ENCODE measurements at places on chromosomes 13 and 19.

GRCh38 chr13:44648392-44649103 is 72.4 kb upstream of the TSC22D1 start:
- no peak for DNase-seq

DNA sequence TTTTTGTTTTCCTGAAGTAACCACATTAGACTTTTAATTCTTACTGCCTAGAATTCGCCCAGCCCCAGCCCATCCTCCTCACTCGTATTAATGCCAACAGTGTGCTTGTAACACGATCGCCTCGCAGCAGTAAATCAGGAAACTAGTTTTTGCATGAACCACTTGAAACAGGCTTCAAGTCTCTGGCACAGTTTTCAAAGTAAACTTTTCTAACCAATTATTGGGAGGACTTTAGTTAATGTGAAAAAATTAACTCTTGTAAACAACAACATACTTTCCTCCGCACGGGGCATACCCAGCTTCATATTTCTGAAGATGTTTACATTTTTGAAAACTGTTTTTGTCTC is 39.2 kb downstream of the TNFRSF19 start:
- DNase-seq: peak; percentile 41

- peak; percentile 37 for DNase-seq
Observed at GRCh38 chr19:57664269-57665127, 4.2 kb upstream of the ZSCAN4 start.

GRCh38 chr13:26219726-26220125 is 2.4 kb downstream of the RNF6 start:
- no peak for DNase-seq

DNA sequence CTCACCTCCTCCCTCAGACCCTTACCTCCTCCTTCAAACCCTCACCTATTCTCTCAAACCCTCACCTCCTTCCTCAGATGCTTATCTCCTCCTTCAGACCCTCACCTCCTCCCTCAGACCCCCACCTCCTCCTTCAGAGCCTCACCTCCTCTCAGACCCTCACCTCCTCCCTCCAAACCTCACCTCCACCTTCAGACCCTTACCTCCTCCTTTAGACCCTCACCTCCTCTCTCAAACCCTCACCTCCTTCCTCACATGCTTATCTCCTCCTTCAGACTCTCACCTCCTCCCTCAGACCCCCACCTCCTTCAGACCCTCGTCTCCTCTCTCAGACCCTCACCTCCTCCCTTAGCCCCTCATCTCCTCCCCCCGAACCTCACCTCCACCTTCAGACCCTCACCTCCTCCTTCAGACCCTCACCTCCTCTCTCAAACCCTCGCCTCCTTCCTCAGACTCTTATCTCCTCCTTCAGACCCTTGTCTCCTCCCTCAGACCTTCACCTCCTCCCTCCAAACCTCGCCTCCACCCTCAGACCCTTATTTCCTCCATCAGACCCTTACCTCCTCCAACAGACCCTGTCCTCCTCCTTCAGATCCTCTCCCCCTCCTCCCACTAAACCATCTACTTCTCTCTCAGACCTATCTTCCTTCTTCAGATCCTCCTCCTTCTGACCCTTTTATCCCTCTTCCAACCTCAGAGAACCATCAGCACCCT is 2.5 kb upstream of the BCL3 start:
- DNase-seq: no peak

DNA sequence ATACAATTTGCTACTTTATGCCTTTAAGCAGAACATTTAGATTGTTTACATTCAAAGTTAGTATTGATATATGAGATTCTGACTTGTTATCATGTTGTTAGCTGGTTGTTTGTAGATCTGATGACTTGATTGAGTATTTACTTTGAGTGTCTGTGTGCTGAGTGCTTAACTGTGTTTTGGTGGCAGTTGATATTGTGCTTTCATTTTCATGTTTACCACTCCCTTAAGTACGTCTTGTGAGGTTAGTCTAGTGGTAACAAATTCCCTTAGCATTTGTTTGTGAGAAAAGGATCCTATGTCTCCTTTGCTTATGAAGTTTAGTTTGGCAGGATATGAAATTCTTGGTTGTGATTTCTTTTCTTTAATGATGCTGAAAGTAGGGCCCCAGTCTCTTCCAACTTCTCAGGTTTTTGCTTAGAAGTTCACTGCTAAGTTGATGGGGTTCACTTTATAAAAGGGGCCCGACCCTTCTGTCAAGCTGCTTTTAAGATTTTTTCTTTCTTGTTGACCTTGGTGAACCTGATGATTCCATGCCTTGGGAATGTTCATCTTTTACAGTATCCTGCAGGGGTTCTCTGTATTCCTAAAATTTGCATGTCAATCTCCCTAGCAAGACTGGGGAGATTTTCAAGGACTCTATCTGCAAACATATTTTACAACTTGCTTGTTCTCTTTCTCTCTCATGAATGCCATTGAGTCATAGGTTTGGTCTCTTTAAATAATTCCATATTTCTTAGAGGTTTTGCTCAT is 1095.4 kb upstream of the PCDH20 start:
- no peak for DNase-seq

- DNase-seq: no peak
Observed at GRCh38 chr13:113638806-113639205, 19.2 kb downstream of the ATP4B start.

- DNase-seq: no peak
Observed at GRCh38 chr19:55362990-55363716, at the start of gene GARIN5B. GARIN5B (minus strand) TSS chr19:55363260; CDS start chr19:55363066, 194 bp downstream.

Measured in H4 (cell line).